Kidney (tissue), 22 donors: ENCODE measurements at places on chromosomes 12 and 14. TPM values are rescaled to one million over a fixed set of nuclear protein-coding genes. Genes with fewer than 3 reads are reported as not detected.

- no peaks in the 10 kb centered on the region for H3K36me3 ChIP-seq
- no peaks in the 10 kb centered on the region for H3K27me3 ChIP-seq
- H3K4me1 ChIP-seq, result no peaks in the 10 kb centered on the region
These were observed 47.9 kb downstream of the RPH3A start for GRCh38 chr12:112839386-112839972.

- DNase-seq, result no peak
- no peaks in the 10 kb centered on the region for H3K27me3 ChIP-seq
- no peaks in the 10 kb centered on the region for H3K36me3 ChIP-seq
- no peak overlapping the region for H3K4me3 ChIP-seq
- no peaks in the 10 kb centered on the region for H3K4me1 ChIP-seq
- no peak overlapping the region for H3K27ac ChIP-seq
These were observed 79.2 kb upstream of the CMKLR1 start for GRCh38 chr12:108418164-108418890.

GRCh38 chr12:107976331-107976730 lies 152.8 kb upstream of the WSCD2 start:
- no peaks in the 10 kb centered on the region for H3K36me3 ChIP-seq
- DNase-seq, result no peak
- H3K27ac ChIP-seq, result no peak overlapping the region
- H3K27me3 ChIP-seq, result no peaks in the 10 kb centered on the region

The TC2N gene
- 39.7 TPM for total RNA-seq

The C12orf60 gene
- 2.0 TPM for total RNA-seq
